ENCODE measurements at places on chromosomes 5 and 9. TPM values are rescaled to one million over a fixed set of nuclear protein-coding genes. Genes with fewer than 3 reads are reported as not detected.

Gene PRRX2
- 0.21 TPM for total RNA-seq

Gene PRSS3
- not detected for total RNA-seq

Gene NUTM2F
- total RNA-seq = not detected

Gene SEMA5A
- not detected for total RNA-seq

- DNase-seq = no peak
Measured at GRCh38 chr9:22214021-22214420, 204.9 kb upstream of the CDKN2B start.

GRCh38 chr9:37620396-37620795 lies 28.0 kb upstream of the TOMM5 start:
- DNase-seq = no peak

GRCh38 chr9:71271602-71272001 lies 150.2 kb upstream of the TRPM3 start:
- DNase-seq = no peak

GRCh38 chr9:113005777-113006176 lies 6.2 kb downstream of the ZNF883 start:
- DNase-seq = no peak

GRCh38 chr9:94967482-94967881 lies 241.0 kb downstream of the AOPEP start:
- DNase-seq = no peak

DNA sequence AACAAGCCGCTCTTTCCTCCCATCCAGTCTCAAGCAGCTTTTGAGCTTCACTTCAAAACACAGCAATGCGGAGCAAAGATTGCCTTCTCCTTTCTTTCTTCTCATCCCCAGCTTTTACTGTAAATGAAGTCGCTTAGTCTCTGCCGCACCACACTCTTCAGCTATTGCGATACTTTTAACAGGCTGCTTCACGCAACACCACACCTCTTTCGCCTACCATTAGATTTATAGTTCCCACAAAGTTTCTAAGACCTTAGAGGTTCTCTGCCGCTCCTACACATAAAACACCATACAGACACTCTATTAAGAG lies 711 bp downstream of the PGGT1B start:
- no peak for DNase-seq
